ENCODE measurements at places on chromosomes 6 and 20.

GRCh38 chr20:3045042-3045815, 623 bp upstream of the MRPS26 start:
- DNase-seq, result no peak

GRCh38 chr6:127173156-127173940, 54.9 kb downstream of the RSPO3 start:
- no peak for DNase-seq

GRCh38 chr20:20463933-20464374, 96.0 kb downstream of the INSM1 start:
- DNase-seq, result no peak

DNA sequence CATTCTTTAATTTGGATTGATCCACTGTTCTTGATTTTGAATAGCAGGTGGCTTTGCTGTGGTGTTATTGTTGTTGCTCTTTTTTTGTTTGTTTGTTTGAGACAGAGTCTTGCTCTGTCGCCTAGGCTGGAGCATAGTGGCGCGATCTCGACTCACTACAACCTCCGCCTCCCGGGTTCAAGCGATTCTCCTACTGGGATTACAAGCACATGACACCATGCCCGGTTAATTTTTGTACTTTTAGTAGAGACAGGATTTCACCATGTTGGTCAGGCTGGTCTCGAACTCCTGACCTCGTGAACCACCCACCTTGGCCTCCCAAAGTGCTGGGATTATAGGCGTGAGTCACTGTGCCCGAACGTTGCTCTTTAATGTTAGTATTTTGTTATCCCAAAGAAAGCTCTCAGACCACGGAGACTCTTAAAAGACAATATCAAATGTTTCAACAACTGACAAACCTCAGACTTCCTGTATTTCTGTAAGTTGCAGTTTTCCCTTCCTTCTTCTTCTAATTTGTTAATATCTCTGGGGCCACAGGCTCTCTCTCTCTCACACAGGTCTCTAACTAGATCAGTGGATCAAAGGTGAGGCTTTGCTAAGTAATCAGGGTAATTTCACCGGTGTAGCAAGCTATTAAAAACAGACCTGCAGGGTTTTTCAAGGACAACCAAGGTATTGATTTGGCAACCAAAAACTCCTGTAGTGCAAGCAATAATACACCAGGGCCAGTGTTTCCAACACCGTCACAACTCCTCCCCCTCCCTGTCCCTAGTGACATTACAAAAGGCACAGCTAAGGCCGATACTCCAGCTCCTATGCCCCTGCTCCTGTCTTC, 48.8 kb upstream of the ZNF217 start:
- no peak for DNase-seq

GRCh38 chr6:138996524-138996923, 8.5 kb upstream of the REPS1 start:
- DNase-seq, result no peak

DNA sequence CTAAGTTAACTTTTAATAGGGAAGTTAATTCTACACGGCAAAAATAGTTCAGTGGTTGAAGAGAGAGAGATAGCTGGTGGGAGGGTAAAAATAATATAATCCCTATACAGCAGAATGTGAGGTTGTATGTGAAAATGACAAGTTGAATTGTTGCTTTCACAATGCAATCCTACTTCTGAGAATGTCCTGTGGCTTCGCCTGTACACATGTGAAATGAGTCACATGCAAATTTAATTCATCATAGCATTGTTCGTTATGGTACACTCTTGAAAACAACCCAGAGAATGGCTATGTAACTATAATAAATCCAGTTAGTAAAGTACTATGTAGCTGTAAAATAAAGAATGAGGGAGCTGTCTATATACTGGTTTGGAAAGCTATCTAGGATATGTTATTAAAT, 46.0 kb upstream of the HINT3 start:
- DNase-seq, result no peak

- DNase-seq, result no peak
Measured at GRCh38 chr6:128204616-128205015, 303.8 kb upstream of the THEMIS start.

GRCh38 chr6:157235600-157236039, 87.7 kb downstream of the TMEM242 start:
- DNase-seq, result no peak

- no peak for DNase-seq
Measured at GRCh38 chr6:154653385-154653784, 79.8 kb upstream of the SCAF8 start.

- DNase-seq, result no peak
Measured at GRCh38 chr20:52160621-52161204, 30.9 kb downstream of the ZFP64 start.

- DNase-seq, result no peak
Measured at GRCh38 chr6:119334535-119335264, 14.9 kb downstream of the MAN1A1 start.

DNA sequence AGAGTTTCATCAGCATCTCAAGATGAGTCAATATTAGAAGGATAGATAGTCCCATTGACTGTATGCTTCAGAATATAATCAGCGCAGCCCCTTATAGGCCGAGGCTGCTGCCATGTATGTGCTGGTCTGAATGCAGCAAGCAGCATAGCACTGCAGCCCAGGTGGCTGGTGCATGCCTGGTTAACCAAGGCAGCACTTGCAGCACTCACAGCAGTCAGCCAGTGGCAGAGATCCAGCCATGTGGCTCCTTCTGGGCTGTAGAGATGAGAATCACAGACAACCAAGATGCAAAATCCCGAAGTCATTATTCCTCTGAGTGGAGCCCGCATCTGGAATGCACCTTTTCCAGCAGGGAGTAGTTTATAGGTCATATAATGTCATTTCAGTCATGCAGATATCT, 251.9 kb downstream of the UST start:
- DNase-seq, result no peak

DNA sequence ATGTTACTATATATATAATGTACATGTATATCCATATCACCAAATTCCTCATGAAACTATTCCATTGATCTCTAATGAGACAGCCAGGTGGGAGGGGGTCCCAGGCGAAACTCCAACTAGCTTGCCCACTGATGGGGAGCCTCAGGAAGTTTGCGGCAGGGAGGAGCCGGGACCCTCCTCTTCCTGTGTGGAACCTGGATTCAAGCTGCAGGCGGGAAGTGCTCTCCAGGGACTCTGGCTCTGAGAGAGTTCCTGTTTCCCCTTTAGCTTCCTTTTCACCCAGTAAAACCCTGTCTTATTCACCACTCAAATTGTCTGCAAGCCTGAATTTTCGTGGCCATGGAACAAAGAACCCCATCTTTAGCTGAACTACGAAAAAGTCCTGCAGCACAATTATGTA, 152.2 kb downstream of the OPN5 start:
- DNase-seq, result no peak

GRCh38 chr6:106118835-106119431, 32.8 kb downstream of the PRDM1 start:
- no peak for DNase-seq

GRCh38 chr20:32167552-32167951, 40.0 kb downstream of the PLAGL2 start:
- DNase-seq, result no peak

DNA sequence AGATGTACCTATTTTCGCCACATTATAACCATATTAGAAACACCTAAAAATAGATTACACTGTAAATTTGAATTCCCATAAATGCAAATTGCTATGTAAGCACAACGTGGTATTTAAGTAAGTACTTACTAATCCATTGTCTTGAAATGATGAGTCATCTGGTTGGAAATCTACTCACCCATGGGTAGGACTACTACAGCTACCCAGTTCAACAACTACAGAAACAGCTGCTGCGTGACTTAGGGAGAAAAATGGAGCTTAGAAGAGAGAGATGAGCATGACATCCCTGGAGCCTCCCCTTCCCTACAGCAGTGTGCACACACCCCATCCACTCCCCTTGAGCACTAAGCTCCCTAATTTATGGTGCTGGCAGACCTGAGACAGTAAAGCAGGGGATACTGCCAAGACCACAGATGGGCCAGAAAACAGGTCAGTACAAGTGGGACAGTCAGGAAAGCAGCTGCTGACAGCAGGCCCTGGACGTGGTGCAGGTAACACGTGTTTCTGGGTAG, 26.9 kb downstream of the RRAGD start:
- DNase-seq, result no peak

- DNase-seq, result no peak
Measured at GRCh38 chr6:29739136-29739881, 16.1 kb downstream of the HLA-F start.

DNA sequence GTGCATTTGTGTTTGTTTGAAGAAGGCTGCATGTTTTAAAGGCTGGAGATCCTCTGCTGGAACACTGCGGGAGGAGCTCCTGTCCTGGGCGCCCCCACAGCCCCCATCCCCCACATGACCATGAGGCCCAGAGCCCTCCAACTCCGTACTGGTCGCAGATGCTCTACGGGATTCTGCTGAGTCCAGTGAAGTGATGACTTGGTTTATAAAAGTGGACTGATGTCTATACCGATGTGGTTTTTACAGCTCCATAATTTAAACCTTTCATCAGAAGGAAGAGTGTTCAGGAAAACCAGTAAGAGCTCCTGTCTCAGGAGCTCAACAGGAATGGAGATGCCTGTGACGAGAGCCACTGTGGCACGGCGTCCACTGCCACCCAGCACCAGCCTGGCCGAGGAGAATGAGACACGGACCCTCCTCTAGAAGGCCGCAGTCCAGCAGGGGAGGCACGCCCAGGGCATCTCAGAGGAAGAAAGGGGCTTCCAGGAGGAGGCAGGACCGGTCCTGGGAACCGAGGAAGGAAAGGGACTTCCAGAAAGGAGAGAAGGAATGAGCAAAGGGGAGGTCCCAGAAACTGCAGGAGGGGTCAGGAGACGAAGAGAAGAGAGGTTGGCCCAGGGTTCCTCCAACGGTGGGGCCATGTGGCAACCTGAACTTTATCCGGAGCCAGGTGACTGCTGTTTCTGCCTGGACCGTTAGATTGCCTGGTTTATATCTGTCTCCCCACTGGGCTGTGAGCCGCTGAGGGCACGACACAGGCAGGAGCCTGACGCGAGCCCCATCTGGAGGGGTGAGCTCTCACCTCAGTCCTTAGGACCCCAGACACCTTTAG, 26.9 kb downstream of the BFSP1 start:
- no peak for DNase-seq

- no peak for DNase-seq
Measured at GRCh38 chr20:17083738-17084137, 143.1 kb upstream of the PCSK2 start.
